ENCODE measurements at places on chromosomes 3 and 15.
A peak's percentile ranks its signal among the peaks of the same experiment; 100 is the strongest.

GRCh38 chr3:85626662-85627061 lies 667.9 kb downstream of the CADM2 start:
- DNase-seq: no peak

DNA sequence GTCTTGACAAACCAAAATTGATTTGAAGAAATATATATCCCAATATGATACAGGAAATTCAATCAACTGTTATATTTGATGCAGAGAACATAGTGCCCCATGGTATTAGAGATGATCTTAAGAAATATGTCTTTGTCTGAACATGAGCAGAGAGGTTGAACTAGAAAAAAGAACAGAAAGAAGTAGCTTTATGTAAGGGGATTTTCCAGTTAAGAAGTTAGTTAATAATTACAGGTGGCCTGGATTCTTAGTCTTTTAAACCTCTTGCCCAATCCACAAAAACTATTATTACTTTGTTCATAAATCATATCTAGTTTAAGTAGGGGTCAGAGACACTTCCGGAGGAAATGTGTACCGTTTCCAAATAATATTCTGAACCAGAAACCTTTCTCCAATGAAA lies 1186.7 kb upstream of the EPHA6 start:
- no peak for DNase-seq

- no peak for DNase-seq
These were observed 702 bp downstream of the NDUFB4 start for GRCh38 chr3:120596853-120597223.

GRCh38 chr15:71800190-71800589 lies 10.2 kb upstream of the NR2E3 start:
- DNase-seq: no peak

DNA sequence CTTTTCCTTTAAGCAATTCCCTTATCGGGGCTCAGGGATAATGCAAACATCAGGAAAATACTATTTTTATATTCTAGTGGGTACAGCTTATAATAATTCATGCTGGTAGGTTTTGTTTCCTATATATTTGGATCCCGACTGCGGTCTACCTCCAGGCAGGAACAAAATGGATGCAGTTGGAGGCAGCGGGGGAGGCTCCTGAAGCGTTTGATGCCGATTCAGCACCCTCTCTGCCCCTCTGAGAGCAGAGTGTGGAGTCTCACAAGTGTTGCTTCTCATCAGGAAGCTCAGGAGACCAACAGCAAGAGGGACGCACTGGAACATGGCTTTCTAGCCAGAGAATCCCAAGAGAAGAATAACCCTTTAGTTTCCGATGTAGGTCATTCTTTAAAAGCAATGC lies 104.9 kb downstream of the RORA start:
- no peak for DNase-seq

GRCh38 chr3:53009826-53010539 lies 35.9 kb downstream of the SFMBT1 start:
- no peak for DNase-seq

GRCh38 chr3:58555203-58555602 lies 18.2 kb upstream of the ACOX2 start:
- DNase-seq: no peak

DNA sequence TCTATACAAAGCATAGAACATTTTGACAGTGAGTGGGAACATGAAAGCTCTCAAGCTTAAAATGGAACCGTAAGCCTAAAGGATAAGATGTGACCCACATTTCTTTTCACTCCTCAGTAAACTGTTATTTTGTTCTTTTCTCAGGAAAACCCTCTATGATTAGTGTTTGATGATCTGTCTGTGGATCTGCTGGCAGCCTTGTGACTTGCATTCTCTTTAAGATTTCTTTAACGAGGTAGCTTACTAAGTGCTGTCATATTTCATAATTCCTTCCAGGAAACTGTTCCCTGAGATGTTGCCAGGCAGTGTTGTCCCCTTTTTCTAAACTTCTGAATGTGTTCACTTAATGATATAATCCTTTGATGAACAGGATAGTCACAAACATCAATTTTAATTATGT lies 167.6 kb downstream of the PYDC2 start:
- no peak for DNase-seq

DNA sequence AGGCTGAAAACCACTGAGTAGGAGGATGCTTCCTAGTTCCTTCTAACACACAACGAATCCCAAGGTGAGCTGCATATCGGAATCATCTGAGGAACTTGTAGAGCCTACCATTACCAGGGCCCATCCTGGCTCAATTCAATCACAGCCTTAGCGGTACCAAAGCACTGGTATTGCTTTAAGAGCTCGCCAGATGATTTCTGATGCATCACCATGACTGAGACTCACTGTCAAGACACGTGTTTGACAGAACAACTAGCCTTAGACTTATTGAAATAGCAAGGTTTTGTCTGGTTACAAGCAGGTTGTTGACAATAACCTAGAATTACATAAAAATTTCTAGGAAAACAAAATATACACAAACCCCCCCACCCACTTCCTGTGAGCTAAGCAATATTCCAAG lies 68.5 kb downstream of the CBLB start:
- no peak for DNase-seq

DNA sequence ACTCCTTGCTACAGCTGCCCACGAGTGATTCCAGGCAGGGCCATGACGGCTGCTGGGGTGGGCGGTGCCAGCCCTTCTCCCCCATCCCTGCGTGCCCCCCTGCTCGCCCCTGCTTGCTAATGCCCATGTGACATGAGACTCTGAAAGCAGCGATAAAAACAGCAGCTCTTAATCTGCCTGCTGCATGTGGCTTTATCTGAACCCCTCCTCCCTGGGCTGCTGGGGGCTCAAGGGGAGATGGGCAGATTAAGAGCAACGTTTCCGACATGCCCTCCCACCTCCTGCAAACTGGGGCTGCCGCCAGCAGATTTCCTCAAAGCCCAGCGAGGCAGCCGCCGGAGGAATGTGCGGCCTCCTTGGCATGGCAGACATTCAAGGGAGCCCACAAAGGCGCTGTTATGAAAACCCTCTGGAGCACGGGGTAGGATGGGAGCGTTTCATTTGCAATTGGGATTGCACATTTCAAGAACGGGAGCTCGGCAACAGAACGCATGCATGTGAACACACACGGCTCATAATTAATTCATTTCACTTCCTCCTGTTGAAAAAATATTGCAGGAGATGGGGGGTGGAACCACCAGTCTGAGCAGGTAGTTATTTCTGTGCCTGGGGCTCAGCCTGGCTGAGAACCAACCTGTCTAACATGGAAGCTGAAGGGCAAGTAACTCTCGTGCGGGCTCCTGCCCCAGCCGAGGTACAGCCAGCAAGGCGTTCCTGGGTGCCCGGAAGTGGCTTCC lies 504.2 kb upstream of the PROK2 start:
- DNase-seq: peak; percentile 86

- no peak for DNase-seq
These were observed 221.8 kb downstream of the CBLB start for GRCh38 chr3:105647047-105647446.

- no peak for DNase-seq
These were observed 244.6 kb upstream of the CCDC54 start for GRCh38 chr3:107132674-107133073.

DNA sequence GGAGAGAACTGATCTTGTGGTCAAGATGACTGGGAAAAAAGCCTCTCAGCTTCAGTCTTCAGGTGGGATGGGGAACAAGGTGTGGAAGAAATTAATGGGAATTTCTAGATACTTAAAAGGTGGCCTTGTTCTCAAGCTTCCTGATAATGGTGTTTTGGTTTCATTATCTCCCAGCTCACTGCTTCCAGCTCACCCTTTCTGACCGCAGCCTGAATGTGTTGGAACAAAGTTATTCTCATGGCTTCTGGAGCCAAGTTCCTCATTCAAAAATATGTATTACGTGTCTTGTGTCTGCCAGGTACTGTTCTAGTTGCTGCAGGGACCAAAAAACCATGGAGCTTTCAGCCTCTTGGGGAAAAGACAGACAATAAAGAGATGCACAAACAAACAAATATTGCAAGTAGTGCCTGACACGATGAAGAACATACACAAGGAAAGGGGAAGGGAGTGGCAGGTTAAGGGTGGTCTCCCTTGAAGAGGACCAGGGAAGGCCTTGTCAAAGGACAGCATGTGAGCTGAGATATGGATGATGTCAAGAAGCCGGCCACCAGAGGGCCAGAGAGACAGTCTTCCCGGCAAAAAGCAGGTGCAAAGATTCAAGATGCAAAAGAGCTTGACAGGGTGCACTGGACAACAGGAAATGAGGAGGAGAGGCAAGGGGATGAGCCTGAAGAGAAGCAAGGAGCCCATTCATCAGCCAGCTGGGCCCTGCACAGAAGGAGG lies 35.5 kb downstream of the ARRDC4 start:
- DNase-seq: no peak

DNA sequence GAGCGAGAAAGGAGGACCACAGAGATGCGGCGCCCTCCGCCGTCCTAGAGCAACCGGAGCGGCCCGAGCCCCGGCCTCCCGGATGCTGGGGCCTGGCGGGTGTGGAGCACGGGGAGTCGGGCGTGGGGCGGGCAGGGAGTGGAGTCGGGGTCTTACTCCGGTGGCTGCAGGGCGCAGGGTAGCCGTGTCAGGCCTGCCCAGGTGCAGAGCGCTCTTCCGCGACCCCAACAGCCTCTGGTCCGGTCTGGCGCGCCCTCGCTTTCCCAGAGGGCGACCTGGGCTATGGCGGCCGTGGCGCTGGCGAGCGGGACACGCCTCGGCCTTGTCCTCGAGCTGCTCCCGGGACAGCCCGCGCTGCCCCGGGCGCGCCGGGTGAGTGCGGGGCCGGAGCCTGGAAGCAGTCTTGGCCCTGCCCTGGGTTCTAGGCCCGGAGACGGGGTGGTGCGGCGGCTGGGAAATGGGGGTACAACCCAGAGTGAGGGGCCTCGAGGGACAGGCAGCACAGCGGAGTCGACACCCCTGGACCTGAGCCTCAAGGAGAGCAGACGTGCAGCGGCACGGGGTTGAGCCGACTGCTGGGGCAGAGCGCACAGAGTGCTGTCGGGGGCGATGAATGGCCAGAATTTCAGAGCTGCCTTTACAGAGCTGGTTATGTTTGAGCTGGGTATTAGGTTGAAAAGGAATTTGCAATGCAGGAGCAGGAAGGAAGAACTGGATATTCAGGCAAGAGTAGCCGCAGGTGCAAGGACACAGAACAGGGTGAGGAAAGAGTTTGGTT lies at the start of gene ZNF662:
Gene ZNF662 (plus strand): TSS at position 73 of the 778 bp plus-strand sequence. CDS start 1,973 bp downstream, outside the sequence.
- peak; percentile 63 for DNase-seq
